Left ventricle myocardium inferior (tissue), 1 donor: ENCODE measurements at places on chromosomes 6 and 20. TPM values are rescaled to one million over a fixed set of nuclear protein-coding genes. Genes with fewer than 3 reads are reported as not detected.

ZNF133 gene
- 7.4 TPM for total RNA-seq

NRSN2 gene
- total RNA-seq = 17.5 TPM

GATA5 gene
- total RNA-seq = 0.69 TPM

ANKRD6 gene
- 11.1 TPM for total RNA-seq

FRK gene
- total RNA-seq = 11.2 TPM

PPP1R10 gene
- total RNA-seq = 31.5 TPM

C4A gene
- total RNA-seq = 76.2 TPM

SNAP91 gene
- 2.6 TPM for total RNA-seq

BTN1A1 gene
- not detected for total RNA-seq

ATRN gene
- 32.4 TPM for total RNA-seq

SLC32A1 gene
- not detected for total RNA-seq

MROH8 gene
- total RNA-seq = 3.6 TPM

SIRPB2 gene
- 3.2 TPM for total RNA-seq

BMP5 gene
- total RNA-seq = 0.93 TPM

ENPP4 gene
- 21.9 TPM for total RNA-seq

NRN1 gene
- total RNA-seq = 8.8 TPM
